Heart right ventricle (tissue), 16 donors: ENCODE measurements at places on chromosomes 2 and 18. TPM values are rescaled to one million over a fixed set of nuclear protein-coding genes. Genes with fewer than 3 reads are reported as not detected.

SH3BP4 gene
- 7.0 TPM for total RNA-seq

REG1B gene
- 0.41 TPM for total RNA-seq

CYP27C1 gene
- not detected for total RNA-seq

PTPN4 gene
- 48.5 TPM for total RNA-seq

MC5R gene
- not detected for total RNA-seq

DCC gene
- total RNA-seq, result not detected

DNA sequence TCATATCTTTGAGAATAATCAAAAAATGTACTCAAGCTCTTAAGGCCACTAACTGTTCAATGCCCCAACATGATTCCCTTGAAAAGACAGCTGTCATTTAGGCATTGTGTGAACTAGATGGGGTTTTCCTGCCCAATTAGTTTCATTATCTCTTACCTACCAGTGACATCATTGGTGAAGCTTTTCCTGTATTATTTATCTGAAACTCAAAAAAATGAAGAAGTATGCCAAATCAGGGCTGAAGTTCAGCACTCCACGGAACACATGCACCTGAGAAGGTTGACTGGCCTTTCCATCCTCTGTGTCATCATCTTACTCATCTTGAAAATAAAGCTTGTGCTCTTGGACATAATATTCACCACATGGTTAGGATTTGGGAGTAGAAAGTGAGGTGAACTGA is 126.4 kb downstream of the TXNL1 start:
- DNase-seq, result no peak

- no peak for DNase-seq
Measured at GRCh38 chr2:201932511-201932910, 101.1 kb upstream of the FZD7 start.

- DNase-seq, result no peak
Measured at GRCh38 chr18:4102901-4103300, 352.2 kb downstream of the DLGAP1 start.

DNA sequence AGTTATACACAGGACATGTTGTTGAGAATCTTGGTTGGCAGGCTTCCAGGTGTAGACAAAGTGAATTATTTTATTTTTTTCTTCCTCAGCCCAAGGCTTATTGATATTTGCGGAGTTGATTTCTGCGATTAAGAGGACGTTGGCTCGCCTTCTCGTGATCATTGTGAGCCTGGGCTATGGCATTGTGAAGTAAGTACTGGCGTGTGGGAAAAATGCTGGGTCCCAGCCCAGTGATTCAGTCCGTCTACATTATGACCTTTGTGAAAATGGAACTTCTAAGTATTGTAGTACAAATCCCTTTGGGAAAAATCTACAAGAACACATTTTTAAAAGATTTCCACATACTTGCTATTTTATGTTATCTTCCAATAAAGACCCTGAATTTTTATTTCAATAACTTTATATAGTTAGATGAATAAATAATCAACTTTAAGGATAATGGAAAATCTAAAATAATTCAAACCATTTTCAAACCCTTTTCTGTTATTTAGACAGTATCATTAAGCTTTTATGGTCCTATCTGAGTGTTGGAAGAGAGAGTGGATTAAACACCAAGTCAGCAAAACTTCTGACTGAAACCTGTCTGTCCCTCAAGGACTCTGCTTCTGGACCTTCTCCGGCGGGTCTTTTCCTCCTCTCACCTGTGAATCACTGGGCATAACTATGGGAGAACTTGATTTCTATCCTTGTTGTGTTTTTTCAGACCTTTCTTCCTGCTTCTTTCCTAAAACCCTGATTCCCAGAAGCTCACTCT is 31.0 kb downstream of the TMEM87B start:
- DNase-seq, result no peak

DNA sequence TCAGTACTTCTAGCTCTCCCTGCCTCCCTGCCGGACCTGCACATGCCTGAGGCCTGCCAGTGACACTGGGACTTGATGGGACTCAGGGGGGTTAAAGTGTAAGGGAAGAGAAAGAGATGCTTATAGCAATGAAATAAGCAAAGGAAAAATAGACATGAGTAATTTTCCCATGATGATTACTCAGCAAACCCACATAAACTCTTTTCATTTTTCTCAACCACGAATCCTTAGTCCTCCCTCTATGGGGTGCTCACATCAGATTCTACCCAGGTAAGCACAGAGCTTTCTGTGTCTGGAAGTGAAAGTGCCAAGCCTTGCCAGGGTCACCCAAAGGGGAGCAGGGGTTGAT is 44.8 kb upstream of the ANKRD62 start:
- no peak for DNase-seq

DNA sequence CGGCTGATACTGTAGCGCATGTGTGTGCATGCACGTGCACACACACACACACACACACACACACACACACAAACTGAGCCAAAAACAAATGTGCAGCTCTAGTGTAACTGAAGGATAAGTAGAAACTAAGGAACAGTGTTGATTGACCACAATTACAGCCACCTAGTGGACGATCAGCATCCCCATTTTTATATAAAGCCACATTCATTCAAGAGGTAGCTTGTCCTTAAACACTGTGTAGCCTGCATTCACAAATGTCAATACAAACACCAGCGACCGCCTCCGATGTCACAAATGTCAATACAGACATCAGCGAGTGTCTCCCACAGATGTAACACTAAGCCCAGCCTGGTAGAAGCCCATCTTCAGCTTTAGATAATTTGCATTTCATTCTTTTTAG is 167.4 kb downstream of the PTGR3 start:
- no peak for DNase-seq

GRCh38 chr2:147577998-147578380 is 266.8 kb upstream of the ACVR2A start:
- no peak for DNase-seq

- DNase-seq, result no peak
Measured at GRCh38 chr2:200750323-200750910, 61.3 kb upstream of the BZW1 start.

GRCh38 chr2:72676341-72677025 is 149.3 kb downstream of the EXOC6B start:
- no peak for DNase-seq
